Stimulated activated CD8-positive, alpha-beta memory T cell treated with anti-CD3 and anti-CD28 coated beads, Interleukin-4, amount 100 ng/mL, for 1 hour (primary cell): ENCODE measurements at places on chromosomes 1 and 21.

DNA sequence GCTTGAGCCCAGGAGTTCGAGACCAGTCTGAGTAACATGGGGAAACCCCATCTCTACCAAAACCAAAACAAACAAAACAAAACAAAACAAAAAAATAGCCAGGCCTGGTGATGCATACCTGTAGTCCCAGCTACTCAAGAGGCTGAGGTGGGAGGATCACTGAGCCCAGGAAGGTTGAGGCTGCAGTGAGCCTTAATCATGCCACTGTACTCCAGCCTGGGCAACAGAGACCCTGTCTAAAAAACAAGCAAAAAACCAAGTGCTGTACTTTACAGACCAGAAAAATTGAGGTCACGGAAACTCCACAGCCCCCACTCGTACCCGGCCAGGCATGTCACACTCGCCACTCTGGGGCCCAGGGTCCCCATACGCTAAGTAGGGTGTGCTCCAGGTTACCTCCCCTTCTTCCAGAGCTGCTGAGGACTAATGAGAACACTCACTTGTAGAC lies 22.9 kb downstream of the ATP2B4 start:
- no peak for DNase-seq

DNA sequence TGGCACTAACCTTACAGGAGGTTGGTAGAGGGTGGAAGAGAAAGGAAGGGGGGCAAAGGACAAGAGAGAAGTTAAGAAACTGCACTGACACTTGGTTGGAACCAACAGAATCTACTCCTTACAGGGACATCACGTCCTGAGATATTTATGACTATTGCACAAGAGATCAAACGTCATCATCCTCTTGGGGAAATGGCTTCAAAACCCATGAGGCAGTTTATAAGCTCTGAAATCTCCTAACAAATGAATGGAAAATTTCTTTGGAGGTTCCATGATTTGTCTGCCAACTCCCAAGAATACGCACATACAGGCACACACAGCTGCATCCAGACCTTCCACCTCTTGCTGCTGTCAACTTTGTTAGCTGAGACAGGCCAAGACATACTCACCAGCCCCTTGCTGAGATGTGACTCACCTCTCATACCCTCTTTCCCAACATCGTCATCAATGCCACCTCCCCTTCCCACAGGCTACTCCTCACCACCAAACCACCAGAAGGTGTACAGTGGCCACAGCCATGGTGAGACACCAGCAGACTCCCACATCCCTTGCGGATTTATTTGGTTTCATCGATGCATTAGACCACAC lies 135.5 kb downstream of the SETD4 start:
- no peak for DNase-seq

- no peak for DNase-seq
These were observed 8.2 kb upstream of the DENND1B start for GRCh38 chr1:197783510-197783948.

GRCh38 chr1:163874070-163874469 lies 552.3 kb downstream of the NUF2 start:
- no peak for DNase-seq

DNA sequence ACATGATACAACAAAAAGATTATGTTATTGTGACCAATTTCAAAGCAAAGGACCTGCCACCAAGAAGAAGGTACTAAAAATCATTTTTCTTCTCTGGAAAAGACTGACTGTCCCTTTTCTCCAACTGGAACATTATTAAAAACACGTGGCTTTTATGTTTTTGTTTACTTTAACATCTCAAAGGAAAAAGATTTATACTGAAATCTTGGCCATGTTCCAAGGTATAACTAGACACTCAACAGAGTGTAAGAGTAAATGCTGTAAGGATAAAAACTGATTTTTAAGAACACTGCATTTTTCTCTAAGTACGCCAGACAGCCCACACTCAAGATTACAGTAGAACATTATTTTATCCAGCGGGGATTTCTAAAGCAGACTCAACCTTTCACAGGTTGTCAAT lies 62.1 kb downstream of the BRWD1 start:
- no peak for DNase-seq

DNA sequence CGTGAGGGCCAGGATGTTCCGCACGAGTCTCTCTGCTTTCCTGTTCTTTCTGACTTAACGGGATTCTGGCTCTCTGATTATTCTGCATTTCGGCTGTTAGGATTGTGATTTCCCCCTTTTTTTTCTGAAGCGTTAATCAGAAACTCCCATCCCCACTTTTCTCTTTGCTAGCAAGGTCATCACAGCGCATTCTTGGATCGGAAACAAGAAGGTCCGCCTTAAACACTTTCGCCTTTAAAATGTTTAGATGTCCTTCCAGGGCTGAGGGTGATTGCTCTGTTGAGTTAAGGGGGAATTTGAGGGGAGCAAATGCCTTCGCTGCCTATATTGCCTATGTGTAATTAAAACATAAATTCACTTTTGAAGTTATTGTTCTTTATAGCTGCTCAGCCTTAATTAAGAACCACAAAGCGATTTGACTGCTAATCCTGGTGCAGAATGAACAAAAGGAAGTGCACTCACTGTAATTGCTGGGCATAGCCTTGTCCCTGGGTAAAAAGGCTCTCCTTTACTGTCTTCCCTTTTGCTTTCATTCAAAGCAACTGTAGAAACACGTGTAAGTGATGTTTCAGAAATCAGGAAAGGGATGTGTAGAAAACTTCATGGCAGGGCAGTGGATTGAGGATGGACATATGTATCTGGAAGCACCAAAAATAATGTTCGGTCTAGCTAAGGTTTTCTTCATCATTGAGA lies 1.2 kb downstream of the LAMC1 start:
- DNase-seq: no peak

DNA sequence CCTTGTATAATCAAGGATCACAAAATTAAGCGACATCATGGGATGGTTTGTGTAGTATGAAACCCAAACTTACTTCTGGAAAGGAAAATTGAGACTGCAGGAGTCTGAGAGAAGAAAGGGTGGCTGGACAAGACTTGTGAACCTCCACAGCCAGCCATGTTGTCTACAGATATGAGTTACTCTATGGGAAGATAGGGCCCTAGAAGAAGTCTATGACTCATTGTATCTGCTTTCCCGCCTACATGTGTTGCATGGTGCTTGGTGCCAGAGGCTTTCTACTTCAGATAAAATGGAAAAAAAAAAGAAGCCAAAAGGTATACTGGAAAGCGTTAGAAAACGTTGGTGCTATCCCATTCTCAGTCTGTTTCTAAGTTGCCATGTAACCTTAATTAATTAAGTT lies 18.7 kb upstream of the OR6N2 start:
- no peak for DNase-seq

DNA sequence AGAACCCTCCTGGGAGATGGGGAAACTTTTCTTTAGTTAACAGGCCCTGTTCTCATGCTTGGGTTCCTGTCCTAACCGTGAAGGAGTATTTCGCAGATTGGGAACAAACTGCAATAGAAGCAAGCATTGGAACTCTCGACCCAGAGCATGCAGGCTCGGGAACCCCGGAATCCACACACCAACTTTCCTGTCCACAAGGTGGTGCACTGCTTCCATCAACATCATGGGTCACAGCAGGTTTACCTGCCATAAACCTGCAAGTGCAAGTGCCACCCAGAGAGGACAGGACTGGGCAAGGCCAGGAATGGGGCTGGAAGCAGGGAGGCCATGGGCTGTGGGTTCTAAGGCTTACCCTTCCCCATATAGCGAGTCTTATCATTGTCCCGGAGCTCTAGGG lies 6.9 kb downstream of the ENO1 start:
- DNase-seq: no peak

DNA sequence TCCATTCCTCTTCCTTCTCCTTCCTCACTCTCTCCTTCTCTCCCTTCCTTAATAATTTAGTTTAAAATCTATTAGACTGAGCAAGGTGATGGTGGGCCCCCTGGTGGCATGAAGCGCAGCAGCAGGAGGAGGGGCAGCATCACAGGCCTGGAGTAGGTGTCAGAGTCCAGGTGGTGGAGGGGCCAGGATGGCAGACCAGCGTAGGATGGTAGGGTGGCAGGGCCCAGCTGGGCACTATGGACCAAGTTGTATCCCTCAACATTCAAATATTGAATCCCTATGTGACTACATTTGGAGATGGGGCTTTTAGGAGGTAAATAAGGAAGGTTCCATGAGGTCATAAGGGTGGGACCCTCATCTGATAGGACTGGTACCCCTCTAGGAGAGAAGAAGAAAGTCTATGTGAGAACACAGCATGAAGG lies 61.0 kb downstream of the WDR4 start:
- DNase-seq: peak; percentile 33

GRCh38 chr1:182646739-182647138 lies 37.6 kb downstream of the RGS8 start:
- no peak for DNase-seq

DNA sequence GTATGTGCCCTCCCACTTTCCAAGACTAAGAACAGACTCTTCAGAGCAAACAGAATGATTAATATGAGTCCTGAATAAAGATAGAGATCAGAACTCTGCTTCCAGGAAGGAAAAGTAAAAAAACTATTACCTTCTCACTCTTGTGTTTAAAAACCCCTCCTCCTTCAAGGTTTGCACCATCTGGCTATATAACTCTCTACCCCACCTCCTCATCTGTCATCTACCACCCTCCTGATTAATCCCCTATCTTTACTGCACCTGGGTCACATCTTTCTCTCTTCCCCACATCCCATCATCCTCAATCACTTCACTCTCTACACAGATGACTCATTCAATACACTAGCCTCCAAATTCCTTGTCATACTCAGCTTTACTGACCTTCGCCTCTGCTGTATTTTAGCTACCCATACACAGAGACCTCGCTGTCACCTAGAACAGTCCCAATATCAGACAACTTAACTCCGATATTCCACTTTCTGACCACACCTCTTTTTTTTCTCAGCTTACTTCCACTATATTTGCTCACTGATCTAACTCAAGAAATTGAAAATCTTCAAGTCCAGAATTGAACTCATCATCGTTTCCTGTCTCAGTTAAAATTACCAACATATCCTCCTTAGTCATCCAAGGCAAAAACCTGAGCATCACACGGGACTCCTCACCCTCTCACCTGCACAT lies 3.7 kb downstream of the SCMH1 start:
- DNase-seq: no peak

GRCh38 chr1:24767351-24767750 lies 22.1 kb downstream of the CLIC4 start:
- no peak for DNase-seq

DNA sequence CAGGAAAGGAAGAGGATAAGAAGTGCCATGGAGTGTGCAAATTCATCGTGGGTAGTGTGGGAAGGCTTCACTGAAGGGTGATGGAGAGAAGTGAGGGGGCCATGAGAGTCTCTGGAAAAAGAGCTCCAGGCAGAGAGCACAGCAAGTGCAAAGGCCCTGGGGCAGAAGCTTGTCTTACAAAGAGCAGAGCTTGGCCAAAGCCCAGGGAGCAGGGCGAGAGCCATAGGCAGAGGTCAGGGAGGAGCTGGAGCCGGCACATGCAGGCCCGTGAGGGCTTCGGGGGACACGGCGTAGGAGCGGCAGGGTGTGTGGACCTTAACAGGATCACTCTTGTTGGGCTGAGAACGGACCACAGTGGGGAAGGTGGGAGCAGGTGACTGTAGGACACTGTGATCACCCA lies 83.7 kb upstream of the EDN2 start:
- DNase-seq: no peak

DNA sequence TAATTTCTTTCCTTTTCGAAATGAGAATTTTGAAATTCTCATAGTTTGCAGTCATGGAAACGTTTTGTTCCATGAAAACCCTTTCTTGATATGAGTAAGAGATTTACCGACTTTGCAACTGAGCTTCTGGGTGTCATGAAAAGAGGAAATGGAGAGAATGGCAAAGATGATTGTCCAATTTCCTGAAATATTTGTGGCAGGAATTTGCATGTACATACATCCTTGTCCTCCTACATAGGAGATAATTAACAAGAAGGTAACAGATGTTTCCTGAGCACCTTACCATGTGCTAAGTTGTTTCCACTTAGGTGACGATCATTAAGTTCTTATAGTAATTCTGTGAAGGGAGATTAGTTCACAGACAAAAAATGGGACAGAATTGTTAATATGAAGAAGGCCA lies 170.7 kb downstream of the NEGR1 start:
- no peak for DNase-seq

- peak; percentile 50 for DNase-seq
These were observed 5.3 kb upstream of the TUFT1 start for GRCh38 chr1:151534662-151535278.

GRCh38 chr1:205961405-205961804 lies 18.1 kb upstream of the SLC26A9 start:
- no peak for DNase-seq

- no peak for DNase-seq
These were observed 8.2 kb downstream of the MATN1 start for GRCh38 chr1:30715216-30715615.

DNA sequence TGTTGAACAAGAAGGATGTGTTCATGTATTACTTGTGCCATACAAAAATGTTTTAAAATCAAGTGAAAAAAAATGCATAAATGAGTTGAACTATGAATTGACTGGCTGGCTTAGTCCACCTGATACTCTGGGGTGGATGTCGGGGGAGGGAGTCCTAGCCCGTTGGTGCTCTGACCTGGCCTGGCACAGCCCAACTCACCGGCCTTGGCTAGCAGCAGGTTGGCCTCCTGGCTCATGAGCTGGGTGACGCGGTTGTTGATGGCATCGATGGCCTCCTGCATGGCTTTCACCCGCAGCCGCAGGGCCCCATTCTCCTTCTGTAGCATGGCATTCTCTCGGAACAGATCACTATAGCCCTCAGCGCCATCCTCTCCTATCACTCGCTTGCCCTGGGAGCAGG lies 21.6 kb downstream of the KIF21B start:
- DNase-seq: no peak

- no peak for DNase-seq
These were observed 18.6 kb downstream of the PTTG1IP start for GRCh38 chr21:44854664-44855446.

DNA sequence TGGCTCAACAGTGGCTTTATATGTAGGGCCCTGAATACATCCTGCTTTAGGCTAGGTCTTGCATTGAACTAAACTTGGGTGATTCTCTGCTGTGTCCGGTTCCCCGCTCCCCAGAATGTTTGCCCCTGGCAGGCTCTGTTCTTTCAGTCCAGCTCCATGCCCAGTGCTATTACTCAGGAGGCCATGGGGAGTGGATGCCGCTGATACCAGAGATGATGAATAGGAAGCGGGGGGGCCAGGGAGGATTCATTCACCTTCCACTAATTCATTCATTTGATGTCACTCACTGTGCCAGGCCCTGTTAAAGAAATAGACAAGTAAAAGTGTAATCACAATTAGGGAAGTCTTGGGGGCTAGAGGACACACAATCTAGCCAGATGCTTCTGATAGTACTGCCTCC lies 83.8 kb downstream of the TMEM53 start:
- DNase-seq: no peak

DNA sequence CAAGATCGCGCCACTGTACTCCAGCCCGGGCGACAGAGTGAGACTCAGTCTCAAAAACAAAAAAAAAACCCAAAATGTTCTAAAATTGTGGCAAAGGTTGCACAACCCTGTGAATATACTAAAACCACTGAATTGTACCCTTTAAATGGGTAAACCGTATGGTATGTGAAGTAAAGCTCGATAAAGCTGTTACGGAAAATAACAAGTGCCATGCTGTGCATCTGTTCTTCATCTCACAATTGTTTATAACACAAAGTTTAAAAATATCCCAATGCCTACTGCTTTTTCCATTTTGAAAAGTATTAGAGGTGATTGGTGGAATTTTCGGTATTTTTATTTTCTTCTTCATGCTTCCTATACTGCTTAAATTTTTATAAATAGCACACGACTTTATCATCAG lies 111.5 kb downstream of the ENAH start:
- DNase-seq: no peak

GRCh38 chr21:45472445-45473365 lies 67.7 kb downstream of the COL18A1 start:
- no peak for DNase-seq

GRCh38 chr1:226366290-226366689 lies 41.6 kb downstream of the PARP1 start:
- DNase-seq: no peak

- no peak for DNase-seq
These were observed 222.0 kb downstream of the OMA1 start for GRCh38 chr1:58324558-58324957.
